T-helper 9 cell (primary cell): ENCODE measurements at places on chromosomes 16 and 17.

- no peak for DNase-seq
These were observed 34.7 kb downstream of the ANKRD40 start for GRCh38 chr17:50672831-50673551.

DNA sequence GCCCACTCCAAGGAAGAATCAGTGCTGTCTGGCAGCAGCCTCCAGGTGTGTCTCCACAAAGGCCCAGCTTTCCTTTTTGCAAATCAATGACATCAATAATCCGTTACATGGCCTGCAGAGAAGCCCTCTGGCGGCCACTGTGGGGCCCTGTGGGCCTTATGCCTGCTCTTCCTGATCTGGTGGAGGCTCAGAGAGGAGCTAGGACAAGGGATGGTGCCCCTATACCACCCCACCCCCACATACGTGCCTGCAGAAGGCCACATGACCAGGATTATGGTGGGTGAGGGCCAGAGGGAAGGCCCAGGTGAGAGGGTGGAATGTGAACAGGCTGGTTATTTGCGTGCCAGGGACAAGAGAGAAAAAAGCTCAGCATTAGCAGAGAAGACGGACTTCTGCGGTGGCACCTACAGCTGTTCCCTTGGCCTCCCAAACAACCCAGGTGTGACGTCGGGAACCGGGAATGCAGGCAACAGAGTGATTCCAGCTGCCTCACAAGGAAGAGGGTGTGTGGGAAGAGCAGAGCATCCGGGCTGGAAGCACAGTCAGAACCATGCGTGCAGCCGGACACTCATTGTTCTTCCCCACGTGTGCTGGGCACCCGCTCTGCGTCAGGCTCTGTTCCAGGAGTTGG, 22.5 kb downstream of the EIF4A3 start:
- no peak for DNase-seq

GRCh38 chr16:9123871-9124270, 32.4 kb downstream of the HAPSTR1 start:
- no peak for DNase-seq

DNA sequence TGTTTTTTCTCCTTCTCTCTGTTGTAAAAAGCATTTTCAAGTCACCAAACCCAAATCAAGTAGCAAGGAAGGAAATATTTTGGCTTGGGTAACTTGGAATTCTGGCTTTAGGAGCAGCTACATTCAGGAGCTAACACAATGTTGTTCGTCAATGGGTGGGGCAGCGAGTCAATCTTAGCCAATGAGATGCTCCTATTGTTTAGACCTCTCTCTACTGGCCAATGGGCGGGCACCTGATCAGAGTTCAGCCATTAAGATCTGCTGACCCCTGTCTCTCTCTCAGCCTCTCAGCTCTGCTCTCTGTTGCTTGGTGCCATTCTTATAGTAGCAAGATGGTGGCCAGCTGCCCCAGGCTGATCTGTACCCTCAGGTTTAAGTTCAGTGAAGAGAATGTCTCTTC, 83.2 kb downstream of the IRX3 start:
- DNase-seq, result no peak

DNA sequence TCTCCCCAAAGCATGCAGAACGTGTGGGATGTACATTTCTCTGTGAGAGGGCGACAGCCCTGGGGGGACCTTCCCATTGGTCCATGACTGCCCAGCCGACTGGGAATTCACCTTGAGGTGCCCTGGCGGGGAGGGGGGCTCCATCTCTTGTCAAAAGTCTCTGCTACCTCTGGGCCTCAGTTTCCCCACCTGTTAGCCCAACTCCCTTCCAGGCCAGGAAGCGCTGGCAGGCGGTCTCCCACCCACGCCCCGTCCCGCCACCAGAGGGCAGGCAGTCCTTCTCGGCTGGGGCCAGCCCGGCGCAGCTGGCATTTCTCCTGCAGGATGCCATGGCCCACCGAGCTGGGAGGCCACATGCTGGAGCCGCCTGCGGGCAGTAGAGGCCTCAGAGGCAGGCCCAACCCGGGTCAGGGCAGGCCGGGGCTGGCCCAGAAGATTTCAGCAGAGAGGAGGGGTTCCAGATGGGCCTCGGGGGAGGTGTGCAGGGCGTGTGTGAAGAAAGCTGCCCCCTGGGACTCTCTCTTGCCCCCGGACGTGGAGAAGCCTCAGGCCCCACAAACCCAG, 16.6 kb downstream of the CD7 start:
- DNase-seq, result peak; percentile 57

- no peak for DNase-seq
These were observed 54.6 kb downstream of the LMF1 start for GRCh38 chr16:916035-916799.
